ENCODE measurements at places on chromosomes 7 and 10.

GRCh38 chr7:116588641-116589594 lies 64.1 kb downstream of the CAV1 start:
- DNase-seq, result no peak

- DNase-seq, result no peak
These were observed 43.0 kb downstream of the PKD1L1 start for GRCh38 chr7:47905076-47905920.

DNA sequence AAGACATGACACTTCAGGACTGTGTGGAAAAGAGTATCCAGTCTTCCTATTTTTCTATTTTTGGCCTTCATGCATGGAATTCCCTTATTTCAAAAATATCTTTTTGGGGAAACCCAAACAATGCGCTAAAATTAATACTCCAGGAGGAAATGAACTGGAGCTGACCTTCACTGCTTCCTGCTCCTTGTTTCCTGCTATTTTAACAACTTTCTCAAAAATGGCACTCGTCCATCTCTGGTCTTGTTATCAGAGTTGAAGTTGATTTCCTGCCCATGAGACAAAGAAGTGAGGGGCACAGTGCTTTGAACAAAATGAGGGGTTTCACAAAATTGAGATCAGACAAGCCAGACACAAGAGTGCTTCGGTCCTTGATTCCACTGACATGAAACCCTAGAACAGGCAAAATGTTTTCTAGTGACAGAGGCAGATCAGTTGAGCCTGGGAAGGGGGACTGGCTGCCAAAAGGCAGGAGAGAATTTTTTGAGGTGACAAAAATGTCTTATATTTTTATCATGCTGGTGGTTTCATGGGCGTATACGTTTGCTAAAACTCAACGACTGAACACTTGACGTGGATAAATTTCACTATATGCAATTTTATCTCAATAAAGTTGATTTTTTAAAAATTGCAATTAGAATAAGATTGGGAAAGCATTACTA lies 193.2 kb downstream of the CREB5 start:
- no peak for DNase-seq

GRCh38 chr10:118472415-118473304 lies 122.8 kb downstream of the PRLHR start:
- no peak for DNase-seq

- DNase-seq, result no peak
These were observed 23.9 kb upstream of the AOC1 start for GRCh38 chr7:150828384-150828783.

- DNase-seq, result no peak
These were observed 1.9 kb upstream of the TMEM229A start for GRCh38 chr7:124034754-124035100.

- DNase-seq, result no peak
These were observed 107.1 kb upstream of the GSDME start for GRCh38 chr7:24864214-24864817.

- no peak for DNase-seq
These were observed 13.5 kb downstream of the LRRC20 start for GRCh38 chr10:70368774-70369482.

- no peak for DNase-seq
These were observed 144.3 kb upstream of the TCF7L2 start for GRCh38 chr10:112805701-112806100.

DNA sequence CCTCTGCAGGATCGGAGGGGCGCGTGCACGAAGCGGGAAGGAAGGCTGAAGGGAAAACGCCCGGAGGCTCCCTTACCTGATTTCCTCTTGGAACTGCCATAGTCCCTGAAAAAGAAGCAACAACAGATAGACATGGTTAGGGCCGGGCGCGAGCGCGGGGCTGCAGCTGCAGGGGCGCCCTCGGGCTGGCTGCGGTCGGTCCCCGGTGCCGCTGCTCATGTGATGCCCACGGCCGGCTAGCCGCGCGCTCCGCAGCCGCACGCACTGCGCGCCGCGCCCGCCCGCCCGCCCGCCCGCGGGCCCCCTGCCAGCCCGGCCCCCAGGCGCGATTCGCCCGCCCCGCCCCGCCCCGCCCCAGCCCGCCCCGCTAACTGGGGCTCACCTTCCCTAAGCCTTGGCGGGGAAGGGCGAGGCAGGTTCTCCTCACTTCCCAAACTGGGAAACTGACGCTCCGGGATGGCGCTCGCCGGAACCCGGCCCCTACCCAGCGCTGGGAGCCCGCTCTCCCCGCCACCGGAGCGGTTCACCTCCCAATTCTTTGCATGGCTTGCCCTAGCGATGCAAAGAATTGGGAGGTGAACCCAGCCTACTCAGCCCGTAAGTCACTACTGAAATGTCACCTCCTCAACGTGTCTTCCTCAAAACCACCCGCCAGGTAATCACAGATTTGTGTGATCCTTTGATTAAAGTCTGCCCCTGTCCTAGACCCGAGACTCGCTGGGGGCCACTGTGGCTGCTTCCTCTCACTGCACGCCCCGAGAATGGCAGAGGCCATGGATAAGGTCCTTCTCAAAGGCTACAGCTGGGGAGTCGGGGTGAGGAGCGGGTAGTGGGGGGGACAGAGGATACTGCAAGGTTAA lies 162.2 kb downstream of the SH3PXD2A start:
- no peak for DNase-seq

DNA sequence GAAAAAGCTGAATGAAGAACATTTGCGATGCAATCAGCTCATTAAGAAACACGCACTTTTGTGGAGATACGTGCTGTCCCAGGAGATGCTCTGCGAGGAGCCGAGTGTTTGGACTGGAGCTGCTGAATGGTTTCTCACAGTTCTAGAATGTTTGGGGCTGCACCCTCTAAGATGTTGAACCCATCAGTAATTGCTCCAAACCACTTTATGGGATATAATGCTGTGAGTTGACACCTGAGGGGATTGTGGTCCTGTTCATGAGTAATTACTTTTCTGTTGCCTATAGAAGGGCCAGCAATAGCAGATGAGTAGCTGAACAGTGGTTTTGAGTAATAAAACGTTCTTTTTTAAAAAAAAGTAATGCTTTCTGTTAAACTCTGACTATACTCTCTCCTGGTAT lies 63.1 kb downstream of the IKZF1 start:
- no peak for DNase-seq

DNA sequence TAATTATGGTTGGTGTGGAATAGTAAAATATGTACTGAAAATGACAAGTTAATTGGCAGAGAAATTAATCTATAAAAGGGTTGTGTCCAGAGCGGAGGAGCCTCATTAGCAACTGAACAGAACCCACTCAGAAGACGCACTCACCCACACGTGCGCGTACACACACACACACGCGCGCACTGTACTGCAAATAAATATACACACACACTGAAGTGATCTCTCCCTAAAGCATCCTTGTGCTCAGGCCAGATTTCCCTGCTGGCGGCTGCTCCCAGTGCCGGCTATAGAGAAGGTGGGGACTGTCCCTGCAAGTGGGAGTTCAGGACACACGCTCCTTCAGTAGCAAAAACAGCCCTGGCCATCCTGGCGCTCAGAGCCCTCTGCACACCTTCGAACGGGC lies 85.2 kb downstream of the CHST15 start:
- no peak for DNase-seq

DNA sequence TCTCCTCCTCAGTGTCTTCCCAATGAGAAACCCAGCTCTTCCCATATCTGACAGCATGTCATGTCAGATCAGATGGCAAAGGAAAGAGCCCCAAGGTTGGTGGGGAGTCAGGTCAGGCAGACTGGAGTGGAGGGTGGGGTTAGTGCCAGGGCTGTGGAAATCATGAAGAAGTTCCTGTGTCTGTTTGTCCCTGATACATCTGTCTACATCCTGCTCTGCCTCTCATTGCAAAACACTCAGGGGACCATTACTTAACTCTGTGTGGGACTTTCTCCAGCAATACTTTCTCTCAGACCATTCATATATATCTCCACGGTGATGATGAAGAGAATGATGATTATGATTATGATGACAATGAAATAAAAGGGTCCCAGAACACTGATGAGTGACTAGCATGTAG lies 3.3 kb downstream of the PRRT4 start:
- no peak for DNase-seq

- DNase-seq, result no peak
These were observed 171.1 kb upstream of the PHF14 start for GRCh38 chr7:10802526-10802925.

GRCh38 chr10:12188656-12189055 lies 7.0 kb downstream of the NUDT5 start:
- no peak for DNase-seq

DNA sequence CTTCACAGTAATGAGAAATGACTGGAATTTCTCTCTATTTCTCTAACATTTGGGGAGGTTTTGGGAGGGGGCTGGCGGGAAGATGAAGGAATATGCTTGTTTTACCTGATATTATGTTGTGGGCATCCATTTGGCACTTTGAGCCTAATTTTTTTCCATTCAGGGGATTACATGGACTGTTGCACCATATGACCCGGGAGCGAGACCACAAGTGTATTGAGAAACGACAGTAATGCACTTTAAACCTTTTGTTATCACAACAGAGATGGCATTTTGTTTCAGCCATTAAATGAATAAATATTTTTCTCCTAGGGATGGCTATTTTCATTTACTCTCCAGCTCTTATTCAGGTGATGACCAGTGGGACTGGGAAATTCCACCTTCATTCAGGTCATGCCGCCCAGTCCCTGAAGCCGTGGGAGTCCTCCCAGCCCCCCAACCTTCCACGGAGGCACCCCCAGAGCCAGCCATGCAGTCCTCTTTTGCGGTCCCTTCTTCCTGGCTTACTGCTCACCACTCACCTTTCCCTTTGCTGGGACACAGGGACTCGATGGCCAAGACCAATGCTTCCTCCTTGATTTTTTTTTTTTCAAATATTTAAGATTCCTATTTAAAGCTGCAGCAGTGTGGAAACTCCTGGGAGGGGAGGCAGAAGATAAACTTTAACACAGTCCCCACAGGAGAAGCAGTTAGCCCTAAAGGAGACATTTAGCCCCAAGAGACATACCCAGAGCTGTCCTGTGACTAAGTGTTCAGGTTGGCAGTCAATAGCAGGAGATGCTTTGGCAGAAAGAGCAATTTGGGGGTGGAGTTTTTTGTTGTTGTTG lies 190.9 kb upstream of the YAE1 start:
- no peak for DNase-seq

DNA sequence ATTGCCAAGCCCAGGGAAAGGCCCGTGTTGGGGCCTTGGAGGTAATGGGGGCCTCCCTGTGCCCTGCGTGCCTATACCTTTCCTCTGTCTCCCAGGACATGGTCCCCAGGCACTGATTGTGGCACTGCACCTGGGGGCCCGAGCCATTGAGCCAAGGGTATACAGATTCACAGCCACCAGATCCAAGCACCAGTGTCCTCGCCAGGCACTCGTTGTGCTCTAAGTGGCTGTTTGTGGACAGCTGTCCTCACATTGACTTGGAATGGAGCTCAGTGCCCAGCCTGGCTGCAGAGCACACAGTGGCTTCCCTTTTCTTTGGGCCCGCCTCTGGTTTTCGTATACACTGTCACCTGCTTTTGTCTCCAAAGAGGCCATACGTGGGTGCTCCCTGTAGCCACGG lies 72.0 kb upstream of the BTBD16 start:
- no peak for DNase-seq

GRCh38 chr7:126931581-126931980 lies 321.2 kb downstream of the GRM8 start:
- DNase-seq, result no peak

DNA sequence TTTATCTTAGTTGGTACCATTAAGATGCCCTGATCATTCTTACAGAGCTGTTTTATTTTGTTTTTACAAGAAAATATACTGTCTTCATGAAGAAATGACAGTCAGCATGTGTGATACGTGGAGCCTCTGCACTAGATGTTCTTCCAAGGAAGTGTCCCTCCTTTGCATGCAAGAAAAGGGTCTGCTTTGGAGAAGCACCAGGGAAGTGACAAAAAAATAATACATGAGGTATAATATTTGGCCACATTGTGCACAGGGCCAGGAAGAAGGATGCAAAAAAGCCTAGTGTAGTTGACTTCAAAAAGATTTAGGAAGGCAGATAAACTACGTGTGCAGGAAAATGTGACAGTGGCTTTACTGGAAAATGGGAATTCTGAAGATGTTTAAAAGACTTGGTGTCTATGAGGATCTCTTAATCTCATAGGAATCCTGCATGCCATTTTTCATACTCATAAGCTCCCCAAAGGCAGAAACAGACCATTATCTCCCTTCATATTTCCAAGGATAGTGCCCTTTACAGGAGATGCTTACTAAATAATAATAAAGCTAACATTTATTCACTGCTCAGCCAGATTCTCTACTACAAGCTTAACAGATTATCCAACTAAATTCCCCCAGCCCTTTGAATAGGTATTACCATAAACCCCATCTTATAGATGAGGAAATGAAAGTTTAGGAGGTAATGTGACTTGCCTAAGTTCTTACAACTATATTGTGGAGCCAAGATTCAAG lies 284.2 kb downstream of the HPSE2 start:
- DNase-seq, result no peak

DNA sequence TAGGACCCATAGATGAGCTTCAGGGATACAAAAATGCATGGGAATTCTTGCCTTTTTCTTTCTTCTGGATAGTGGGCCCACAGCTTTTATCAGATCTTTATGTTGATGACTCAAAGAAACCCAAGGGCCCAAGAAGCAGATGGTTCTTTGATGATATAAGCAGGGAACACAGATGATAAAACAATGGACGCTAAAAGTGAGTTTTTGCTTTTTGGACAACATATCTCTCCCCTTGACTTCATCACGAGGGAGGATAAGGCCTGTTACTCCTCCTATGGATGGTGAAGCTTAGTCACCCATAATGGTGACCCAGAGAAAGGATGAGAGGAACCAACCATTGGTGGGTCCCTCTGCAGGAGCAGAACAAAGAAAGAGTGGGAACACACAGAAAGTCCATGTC lies 6.5 kb upstream of the OGA start:
- DNase-seq, result no peak

DNA sequence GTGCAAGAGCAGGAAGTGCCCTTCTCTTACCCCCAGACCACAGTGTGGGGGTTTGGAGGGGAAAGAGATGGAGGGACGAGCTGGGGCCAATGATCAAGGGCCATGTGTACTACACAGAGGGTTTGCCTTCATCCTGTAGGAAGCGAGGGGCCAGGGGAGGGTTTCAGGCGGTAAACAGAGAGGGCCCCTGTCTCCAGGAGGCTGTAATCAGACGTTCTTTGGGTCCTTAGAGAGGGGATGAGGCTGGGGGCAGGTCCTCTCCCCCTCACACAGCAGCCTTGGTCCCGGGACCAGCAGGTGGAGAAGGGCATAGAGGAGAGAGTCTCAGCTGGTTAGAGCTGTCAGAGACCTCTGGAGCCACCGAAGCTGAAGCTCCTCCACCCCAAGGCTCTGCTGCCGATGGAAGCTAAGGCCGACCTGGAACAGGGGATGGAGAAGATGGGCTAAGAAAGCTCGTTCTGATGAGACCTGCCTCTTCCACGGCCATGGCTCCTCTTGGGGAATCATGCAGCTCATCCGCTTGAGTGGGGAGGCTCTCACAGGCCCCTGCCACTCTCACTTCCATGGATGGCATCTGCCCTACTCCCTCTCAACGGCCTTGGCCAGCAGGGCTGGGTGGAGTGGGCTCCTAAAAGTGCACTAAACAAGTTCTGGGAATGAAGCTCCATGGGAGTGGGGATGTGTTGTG lies 3.5 kb downstream of the LOXL4 start:
- DNase-seq, result no peak

DNA sequence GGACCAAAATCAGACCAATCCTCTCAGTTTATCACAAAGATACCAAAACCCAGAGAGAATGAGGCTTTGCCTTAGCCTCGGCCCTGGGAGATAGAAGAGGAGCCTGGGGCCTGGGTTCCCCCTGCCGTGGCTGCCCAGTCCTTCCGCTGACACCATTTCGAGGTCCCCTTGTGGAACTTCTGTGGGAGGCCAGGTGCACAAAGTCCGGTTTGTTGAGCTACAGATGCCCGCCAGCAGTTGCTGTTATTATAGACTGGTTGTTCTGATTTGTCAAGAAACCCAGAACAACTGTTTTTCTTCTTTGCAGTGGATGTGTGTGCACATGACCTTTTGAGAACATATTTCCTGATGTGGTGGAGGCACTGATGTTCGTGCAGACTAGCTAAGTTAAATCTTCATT lies 47.6 kb downstream of the CUX1 start:
- no peak for DNase-seq
